RWPE2 (cell line): ENCODE measurements at places on chromosomes 11 and 22.

- DNase-seq: no peak
Measured at GRCh38 chr11:9525116-9525515, 48.4 kb upstream of the WEE1 start.

GRCh38 chr11:107266455-107266854 lies 191.2 kb downstream of the CWF19L2 start:
- no peak for DNase-seq

DNA sequence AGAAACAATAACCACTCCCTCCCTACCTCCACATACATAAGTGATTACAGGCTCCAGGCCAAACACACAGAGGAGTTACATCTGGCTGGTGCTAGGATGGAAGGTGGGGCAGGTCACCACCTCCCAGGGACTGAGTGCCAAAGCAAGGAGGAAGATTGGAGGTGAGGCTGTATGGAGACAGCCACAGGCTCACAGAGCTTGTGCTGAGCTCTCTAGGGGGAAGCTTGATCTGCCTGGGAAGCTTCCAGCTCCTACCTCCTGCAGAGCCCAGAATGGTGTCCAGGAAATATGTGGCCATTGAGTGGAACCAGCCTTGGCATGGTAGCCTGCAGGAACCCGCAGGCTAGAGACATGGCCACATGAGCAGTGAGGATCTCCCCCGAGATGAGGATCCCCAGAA lies 3.6 kb upstream of the MED15 start:
- DNase-seq: no peak

GRCh38 chr11:47325271-47326041 lies 27.0 kb downstream of the MYBPC3 start:
- no peak for DNase-seq

GRCh38 chr11:84522331-84522730 lies 1104.8 kb downstream of the DLG2 start:
- no peak for DNase-seq
